ENCODE measurements at places on chromosomes 6 and 20.

- no peak for DNase-seq
These were observed 45.4 kb upstream of the AGPAT4 start for GRCh38 chr6:161319231-161319630.

DNA sequence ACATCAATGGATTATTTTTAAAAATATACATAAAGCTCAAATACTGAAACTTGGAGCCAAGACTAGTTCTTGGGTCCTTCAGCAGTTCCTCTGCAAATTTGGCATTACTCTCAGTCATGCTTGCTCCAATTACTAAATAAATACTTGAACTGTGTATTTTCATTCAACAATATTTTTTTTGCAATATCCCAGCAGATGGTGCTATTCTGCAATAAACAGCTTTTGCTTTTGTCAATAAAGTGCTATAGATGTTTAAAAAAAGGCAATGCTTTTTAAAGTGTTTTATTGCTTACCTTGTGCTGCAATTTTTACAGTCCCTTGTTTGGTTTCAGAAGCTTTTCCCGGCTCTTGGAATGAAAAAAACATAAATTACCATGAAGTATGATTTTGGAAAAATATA lies 243.4 kb downstream of the TRDN start:
- DNase-seq: no peak

GRCh38 chr6:168799067-168799466 lies 358.1 kb downstream of the SMOC2 start:
- no peak for DNase-seq

DNA sequence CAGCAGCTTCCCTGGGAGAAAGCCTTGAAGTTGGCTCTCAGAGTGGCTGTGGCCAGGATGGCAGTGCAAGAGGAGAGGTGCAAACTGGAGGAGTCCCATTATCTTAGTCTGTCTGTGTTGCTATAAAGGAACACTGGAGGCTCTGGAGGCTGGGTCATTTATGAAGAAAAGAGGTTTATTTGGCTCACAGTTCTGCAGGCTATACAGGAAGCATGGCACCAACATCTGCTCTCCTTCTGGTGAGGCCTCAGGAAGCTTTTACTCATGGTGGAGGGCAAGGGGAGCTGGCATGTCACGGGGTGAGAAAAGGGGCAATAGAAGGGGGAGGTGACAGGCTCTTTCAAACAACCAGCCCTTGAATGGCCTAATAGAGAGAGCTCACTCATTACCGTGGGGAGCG lies 47.1 kb downstream of the PSMG4 start:
- no peak for DNase-seq

DNA sequence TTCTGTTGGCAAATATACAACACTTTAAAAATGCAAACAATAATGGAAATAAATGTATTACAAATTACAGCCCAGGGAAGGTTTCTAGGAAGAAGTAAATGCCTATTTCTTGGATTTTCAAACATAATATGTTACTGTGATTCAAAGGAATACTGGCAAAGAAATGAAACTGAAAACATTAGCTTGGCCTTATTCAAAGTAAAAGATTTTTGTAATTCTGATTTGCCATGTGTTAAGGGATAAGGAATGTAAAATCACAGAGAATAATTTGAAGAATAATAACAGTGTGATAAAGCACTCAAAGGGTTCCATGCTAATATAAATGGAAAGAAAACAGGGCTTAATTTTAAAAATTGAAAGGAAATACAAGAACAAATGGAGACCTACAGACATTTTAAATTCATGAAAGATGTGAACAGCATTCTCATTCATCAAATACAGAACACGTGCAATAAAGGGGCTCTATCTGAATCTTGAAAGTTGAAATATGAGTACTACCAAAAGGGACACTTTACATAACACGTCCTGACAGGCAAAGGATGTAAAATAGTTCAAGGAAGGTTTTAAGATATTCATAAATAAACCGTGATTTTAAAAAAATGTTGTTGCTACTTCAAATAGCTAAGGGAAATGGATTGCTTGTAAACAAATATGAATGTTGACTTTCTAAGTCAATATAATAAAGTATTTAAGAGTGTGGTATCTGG lies 138.1 kb downstream of the RFPL4B start:
- DNase-seq: no peak

DNA sequence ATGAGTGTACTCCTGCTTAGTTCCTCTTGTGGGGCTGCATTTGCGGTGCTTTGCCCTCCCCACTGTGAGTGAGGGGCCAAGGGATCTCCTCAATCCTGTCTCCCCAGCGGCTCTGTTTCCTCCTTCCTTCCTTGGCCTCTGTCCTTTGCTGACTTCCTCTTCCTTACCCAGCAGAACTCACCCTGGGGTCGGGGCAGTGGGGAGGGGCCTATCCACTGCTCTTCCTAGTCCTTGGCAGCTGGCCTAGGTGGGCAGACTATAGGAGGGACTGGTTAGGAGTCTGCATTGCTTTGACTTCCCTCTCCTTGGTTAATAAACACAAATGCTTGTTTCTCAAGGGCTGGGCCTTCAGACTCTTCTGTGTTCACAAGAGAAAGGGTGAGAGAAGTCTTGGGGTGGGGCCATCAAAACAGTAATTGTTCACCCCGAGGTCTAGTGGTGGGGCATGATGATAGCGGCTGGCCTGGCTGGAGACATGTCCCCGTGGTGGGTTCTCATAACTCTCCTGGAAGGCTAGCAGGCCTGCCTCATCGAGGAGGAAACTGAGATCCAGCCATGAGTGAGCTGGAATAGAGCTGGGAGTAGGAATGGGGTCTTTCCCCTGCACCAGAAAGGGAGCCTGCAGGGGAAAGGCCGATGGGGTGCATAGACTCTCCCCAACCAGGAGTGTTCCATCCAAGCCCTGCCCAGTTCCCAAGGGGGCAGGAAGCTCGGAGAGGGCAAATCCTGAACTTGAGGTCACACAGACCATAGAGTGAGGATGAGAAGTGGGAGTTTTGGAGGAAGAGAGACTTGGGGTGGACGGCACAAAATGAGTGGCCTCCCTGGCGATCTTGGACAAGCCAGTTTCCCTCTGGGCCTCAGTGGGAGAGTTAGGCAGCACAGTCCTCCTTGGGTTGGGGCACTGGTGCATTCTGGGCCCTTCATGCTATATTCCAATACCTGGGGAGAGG lies 12.7 kb downstream of the FAM110A start:
- DNase-seq: no peak

DNA sequence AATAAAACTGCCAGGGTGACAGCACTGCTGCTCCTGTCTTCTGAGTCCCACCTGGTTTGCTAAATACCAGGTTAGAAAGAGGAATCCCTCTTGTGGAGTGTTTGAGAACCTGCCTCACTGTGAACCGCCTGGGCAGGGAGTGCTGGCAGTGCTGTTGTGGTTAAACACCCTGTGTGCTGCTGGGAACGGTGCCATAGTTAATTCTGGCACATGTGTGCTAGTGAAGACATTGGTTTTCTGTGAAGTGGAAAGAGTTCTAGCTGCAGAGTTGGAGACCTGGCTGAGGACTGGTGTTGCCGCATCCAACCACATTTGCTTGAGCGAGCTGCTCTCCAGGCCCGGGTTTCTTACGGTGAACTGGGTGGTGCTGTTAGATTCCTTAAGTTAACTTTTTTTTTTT lies 72.7 kb downstream of the IGF2R start:
- no peak for DNase-seq

- DNase-seq: no peak
These were observed 356.9 kb downstream of the KIF16B start for GRCh38 chr20:16216227-16216913.

DNA sequence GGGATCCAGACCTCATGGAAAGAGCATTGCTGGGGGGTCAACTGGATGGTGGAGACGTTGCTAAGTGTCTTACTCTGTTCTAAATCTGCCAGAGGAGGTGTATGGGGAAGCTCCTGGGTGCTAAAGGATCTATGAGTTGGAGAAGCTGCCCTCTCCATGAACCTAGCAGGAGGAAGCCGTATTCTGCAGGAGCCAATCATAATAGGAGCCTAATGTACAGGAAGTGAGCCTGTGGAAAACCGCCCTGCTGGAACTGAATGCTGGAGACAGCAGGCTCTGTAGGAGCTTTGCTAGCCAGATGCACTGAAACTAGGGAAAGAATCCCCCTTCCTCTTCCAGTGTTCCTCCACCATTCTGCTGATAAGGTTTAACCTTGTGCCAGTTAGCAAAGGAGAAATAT lies 10.9 kb downstream of the CASP8AP2 start:
- DNase-seq: no peak

- DNase-seq: no peak
These were observed 43.3 kb downstream of the VAPB start for GRCh38 chr20:58432186-58432954.

DNA sequence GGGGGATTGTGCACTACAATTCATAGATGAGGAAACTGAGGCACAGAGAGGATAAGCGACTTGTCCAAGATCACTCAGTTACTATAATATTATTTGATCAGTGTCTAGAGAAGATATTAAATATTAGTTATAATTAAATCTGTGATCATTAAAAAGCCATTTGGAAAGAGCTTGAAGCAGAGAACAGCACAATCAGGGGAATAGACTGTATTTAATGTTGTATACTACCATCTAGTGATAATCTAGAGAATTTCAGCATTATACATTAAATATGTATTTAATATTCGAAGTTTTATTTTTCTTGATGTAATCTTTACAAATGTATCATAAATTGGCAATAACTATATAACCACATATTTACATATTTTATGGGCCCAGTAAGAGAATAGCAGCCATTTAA lies 20.1 kb upstream of the MTCL3 start:
- no peak for DNase-seq

Measured in activated naive CD4-positive, alpha-beta T cell (primary cell).